ENCODE measurements at places on chromosomes 7 and 10.
A peak's percentile ranks its signal among the peaks of the same experiment; 100 is the strongest.

DNA sequence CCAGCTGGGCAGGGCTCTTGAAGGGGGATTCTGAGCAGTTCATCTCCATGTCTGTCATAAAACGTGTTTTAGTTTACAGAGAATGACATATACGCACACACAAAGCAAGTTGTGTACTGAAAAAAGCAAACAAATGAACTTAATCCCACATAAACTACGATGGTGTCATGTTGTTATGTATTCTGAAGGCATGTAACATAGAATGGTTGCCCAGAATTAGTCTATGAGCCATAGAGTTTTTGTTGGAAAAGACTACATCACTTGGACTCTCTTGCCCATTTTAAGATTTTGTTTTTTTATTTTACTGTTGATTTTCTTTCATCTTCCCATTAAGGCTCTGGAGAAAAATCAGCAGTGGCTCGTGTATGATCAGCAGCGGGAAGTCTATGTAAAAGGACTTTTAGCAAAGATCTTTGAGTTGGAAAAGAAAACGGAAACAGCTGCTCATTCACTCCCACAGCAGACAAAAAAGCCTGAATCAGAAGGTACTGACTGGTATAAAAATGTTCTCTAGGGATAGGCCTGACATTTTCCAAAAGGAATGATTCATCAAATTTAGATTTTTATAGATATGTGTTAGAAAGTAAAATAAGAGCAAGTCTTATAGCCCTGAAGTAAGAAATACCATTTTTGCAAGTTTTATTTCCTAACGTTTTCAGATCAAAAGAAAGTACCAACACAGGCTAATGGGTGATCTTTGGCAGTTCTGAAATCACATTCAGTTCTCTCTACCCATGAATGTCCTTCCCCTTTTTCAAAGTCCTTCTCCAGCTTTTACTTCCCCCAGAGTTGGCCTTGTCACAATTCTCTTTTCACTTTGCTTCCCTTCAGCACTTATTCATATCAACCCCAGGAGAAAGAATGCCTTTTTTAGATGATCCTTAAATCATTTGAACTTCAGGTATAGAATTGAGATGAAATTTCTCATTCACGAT is 18.9 kb downstream of the CEP55 start:
- no peak for DNase-seq

DNA sequence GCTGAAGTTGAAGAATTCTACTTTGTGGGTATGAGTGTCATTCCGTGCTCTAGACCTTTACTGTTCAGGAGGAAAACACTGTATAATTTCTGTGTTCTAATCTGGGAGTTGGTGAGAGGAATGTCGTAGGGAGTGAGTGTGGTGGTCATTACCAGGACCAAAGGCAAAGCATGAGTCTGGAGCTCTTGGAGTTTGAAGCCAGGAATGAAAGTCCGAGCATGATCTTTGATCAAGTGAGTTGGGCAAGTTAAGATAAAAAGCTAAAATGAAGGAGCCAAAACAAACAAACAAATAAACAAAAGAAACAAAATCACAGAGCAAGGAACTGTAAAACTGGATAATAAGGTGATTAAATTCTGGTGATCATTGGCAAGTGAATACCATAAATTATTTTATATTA is 161.4 kb downstream of the AGMO start:
- DNase-seq, result no peak

- DNase-seq, result no peak
Observed at GRCh38 chr7:80997841-80998240, 79.0 kb upstream of the SEMA3C start.

- DNase-seq, result no peak
Observed at GRCh38 chr10:77223526-77224460, 413.8 kb downstream of the KCNMA1 start.

DNA sequence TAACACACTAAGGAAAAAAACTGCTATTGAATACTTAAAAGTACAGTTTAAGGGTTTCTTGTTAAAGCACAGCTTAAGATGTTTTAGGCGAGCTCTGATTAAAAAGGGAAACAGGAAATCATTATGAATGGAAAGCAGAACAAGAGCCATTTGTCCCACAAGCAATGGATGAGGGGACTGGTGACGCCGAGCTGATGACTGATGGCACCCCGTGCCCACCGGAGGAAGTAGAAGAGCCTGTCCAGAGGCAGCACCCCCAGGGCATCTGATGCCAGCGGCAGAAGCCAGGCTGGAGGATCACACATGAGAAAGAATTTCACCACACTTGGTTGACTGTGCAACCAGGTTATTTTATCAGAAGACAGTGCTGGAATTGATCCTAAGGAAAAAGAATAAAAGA is 15.0 kb upstream of the INSIG1 start:
- DNase-seq, result peak; percentile 50

DNA sequence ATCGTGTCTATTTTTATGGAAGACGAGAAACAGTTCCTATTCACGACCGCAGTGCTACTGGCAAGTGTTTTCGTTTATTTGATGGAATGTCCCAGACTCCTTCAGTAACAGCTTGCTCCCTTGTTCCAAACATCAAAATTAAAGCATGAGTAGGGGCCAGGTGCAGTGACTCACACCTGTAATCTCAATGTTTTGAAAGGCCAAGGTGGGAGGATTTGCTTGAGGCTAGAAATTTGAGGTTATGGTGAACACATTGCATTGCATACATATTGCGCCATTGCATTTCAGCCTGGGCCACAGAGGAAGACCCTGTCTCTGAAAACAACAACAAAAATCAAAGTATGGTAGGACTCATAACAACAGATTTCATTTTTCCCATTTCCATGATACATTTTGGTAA is 22.8 kb downstream of the PTTG1IP2 start:
- DNase-seq, result no peak

GRCh38 chr10:79400146-79401004 is 45.0 kb downstream of the ZCCHC24 start:
- DNase-seq, result peak; percentile 21

- DNase-seq, result peak; percentile 50
Observed at GRCh38 chr7:156612930-156613329, 27.6 kb upstream of the RNF32 start.

DNA sequence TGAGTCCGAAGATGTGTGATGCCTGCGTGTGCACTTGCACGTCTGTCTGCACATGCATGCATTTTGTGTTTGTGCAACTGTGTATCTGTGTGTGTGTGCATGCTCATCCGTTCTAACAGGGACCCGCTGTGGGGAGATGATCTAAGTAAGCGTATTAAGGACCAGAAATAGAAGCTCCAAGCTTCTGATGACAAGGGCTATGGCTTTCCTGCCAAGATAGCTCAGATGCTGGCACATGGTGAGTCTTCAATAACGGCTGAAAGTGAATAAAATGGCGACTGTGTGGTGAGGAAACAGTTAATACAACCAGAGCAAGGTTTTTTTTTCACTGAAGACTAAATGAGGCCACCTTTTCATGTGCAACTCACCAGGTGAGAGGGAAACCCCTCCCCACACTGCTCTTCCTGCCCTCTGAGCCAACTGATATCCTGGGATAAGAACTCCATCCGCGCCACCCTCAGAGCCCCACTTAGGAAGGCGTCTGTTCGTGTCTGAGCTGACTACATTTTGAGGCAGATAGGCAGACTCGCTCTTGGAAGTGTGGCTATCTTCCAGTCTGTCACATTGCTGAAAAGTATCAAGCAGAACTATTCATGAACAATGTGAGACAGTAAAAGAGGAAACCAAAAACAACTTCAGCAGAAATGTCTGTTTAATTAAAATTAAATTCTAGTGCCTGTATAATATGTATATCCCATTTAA is 47.4 kb upstream of the TCERG1L start:
- DNase-seq, result no peak

- DNase-seq, result no peak
Observed at GRCh38 chr7:83970081-83970480, 224.5 kb downstream of the SEMA3A start.

- DNase-seq, result no peak
Observed at GRCh38 chr10:93719901-93720300, 17.5 kb upstream of the FRA10AC1 start.

- DNase-seq, result no peak
Observed at GRCh38 chr7:40714363-40715052, 579.7 kb downstream of the SUGCT start.

- DNase-seq, result no peak
Observed at GRCh38 chr7:12951397-12951801, 264.0 kb downstream of the ARL4A start.

DNA sequence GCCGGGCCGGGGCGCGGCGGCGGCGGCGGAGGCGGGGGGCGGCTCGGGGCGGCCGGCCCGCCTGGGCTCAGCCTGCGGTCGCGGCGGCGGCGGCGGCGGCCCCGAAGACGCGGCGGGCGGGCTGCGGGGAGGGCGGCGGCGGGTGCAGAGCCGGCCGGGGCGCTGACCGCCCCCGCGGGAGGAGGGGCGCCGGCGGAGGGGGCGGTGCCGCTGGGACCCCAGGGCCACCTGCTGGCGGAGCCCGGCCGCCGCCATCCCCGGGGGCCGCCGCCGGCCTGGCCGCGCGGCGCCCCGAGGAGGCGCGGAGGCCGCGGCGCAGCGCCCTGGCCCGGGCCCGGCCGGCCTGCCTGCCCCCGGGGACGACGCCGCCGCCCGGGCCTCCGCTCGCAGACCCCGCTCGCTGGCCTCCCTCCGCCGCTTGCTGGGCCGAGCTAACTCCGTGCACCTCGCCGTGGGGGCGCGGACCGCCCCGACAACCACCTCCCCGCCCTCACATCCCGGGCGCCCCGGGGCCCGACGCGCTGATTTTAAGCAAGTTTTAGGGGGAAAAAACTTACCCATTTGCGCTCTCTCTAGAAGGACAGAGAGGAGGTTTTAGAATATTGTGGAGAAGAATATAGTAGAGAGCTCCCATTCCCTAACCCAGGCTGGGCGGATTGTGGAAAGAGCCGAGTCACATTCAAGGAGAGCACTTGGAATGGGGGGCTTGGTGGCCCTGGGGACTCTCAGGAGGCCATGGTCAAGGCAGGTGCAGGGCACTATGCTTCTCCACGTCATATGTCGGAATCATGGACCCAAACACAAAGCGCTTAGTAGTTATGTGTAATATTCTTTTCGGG is at the start of gene BEND7:
TSS of gene BEND7 (minus strand) at position 140 of the 839 bp plus-strand sequence. CDS start 481 bp downstream, outside the sequence.
- no peak for DNase-seq

DNA sequence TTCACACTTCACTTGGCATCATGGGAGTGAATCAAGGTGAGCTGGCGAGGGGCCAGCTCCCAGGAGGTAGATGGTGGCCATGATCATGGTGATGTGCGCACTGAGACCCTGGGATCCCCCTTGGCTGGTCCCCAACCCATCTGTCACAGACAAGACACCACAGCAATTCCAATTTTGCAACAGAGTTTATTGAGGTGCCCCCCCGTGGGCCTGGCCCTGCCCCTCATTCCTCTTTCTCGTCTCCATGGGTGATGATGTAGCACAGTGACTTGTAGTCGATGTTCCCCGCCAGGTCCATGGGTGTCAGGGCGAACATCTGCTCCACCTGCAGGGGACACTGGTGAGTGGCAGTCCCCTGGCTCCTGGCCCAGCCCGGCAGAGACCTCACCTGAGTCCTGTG is 2.4 kb downstream of the MYL7 start:
- no peak for DNase-seq

- no peak for DNase-seq
Observed at GRCh38 chr10:22931948-22932347, 4.1 kb downstream of the ARMC3 start.

DNA sequence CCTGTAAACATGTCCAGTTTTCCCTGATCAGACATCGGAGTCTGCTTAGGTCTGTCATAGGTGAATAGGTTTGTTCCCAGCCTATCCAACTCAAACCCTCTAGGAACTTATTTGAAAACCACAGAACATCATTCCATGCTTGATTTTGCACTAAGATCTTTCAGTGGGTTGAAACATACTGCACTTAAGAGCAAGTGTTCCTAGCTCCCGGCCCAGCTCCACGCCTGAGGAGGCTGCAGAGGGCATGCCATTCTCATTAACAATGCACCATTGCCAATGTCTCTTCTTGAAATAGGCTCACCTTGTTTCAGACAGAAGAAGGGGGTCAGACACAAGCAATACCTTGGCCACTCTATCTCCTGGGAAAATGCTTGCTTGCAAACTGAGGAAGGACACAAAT is 78.0 kb upstream of the EGR2 start:
- DNase-seq, result no peak

DNA sequence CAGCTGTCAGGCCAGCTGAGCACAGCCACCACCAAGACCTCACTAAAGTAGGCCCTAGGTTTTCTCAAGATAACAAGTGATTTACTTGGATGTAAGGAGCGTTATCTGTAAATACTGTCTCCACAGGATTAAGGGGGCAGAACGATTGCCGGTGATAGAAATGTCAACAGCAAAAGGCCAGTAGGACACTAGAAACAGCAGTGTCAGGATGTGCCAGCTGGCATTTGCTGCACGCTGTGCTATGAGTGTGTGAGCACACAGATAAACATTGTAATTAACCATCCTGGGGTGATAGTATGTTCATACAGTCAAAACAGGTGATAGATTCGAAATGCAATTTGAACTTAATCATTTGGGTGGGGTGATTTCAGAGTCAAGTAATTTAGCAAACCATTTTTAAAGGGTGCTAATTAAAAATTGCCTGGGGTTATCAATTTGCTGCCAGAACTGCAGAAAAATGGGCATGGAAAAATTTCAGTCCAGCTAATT is 36.3 kb upstream of the NOBOX start:
- DNase-seq, result no peak

- no peak for DNase-seq
Observed at GRCh38 chr7:25359471-25360059, 131.3 kb upstream of the NPVF start.

- DNase-seq, result no peak
Observed at GRCh38 chr7:11754123-11754522, 77.9 kb downstream of the THSD7A start.

DNA sequence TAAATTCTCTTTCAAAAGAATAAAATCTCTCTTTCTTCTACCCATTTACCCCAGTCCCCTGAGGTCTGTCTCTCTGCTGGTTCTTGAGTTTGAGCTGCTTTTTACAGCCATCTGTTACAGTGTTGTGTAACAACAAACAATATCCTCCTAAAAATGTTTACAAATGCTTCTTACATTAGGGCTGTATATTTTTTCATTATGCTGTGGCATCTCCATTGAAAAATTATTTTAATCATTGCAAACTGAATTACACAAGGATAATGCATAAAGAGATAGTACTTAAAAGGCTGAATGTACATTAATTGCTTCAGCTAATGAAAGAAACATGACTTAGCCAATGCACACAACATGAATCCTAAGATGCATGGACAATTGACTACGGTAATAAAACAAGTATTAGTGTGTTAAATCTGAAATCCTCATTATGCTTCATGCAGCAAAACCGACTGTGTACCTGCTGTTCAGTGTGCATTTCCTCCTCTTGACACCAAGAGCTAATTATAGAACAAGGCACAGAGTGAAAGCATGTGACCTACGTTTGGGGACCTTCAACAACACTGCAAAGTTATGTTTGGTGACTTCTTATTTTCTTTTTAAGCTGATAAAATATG is 181.7 kb upstream of the RHOBTB1 start:
- DNase-seq, result no peak

- DNase-seq, result no peak
Observed at GRCh38 chr10:17616403-17617030, 657 bp downstream of the HACD1 start.

GRCh38 chr7:38306914-38307313 is 33.5 kb upstream of the TARP start:
- peak; percentile 36 for DNase-seq

DNA sequence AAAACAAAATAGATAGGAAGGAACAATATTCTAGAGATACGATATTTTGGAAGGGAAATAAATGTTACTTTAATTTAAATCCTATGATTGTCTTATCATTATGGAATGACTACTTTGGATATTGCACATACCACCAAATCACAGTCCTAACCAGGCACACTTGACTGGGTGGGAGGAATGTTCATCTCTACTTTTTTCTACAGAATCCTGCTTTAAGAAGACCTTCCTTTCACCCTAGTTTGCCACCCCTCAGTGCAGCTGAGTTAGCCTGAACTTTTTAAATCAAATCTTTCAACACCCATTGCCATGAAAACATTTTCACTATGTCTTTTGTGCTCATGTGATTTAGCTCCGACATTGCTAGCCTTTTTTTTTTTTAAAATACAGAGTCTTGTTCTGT is 38.1 kb downstream of the RELN start:
- no peak for DNase-seq

All from CD4-positive, alpha-beta T cell treated with Interferon gamma for 1 hour (primary cell).